Right hindlimb (tissue), 1 donor: ENCODE measurements at places on chromosomes 5 and 9.

- no peak for DNase-seq
Observed at GRCh38 chr9:27496135-27496504, 28.0 kb upstream of the IFNK start.

DNA sequence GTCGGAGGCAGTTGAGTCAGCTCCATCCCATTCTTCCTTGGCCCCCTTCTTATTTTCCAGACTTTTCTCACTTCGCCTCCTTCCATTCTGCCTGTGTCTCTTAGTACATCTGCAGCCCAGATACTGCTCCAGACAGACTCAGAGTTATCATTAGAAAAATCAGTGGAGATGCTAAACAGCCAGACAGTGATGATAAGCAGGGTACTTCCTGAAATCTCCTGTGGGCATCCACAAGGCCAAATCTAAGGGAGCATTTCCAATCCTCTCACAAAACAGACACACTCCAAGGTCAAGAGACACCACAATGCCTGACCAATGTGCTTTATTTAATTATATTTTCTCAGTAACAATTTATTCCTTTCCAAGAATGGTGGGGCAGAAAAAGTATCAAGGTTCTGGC is 14.5 kb upstream of the RLN1 start:
- DNase-seq, result no peak

DNA sequence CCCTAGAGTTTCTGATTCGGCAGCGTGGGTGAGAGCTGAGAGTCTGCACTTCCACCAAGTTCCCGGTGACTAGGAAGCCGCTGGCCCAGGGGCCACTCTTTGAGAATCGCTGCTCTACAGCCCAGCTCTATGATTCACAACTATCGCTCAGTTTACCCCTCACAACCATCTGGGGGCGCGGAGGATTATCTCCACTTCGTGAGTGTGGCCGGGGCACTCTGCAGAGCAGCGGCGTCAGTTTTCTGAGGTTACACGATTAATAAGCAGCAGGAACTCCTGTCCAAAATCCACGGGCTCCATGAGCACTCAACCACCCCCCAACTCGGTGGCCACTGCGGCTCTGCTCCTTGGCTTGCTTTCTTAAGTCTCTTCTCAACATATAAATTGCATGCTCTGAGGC is 19.3 kb downstream of the CORO2A start:
- no peak for DNase-seq

- DNase-seq, result no peak
Observed at GRCh38 chr9:21854119-21854518, 51.7 kb downstream of the MTAP start.

DNA sequence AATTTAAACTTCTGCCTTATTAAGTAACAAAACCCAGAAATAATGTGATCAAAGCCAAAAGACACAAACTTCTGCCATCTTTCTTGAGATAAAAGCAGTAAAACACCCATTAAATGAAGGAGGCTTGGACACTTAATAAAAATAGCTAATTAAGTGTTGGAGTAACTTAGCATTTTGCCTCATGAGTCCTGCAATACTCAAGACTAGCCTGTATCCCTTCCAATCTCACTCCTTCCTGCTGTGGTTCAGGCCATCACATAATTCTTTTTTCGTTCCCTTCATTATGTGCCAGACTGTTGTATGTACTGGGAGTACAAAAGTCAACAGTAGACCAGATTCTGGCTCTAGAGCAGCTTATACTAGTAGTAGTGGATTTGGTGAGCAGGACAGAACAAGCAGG is 250.2 kb downstream of the NFIB start:
- DNase-seq, result no peak

- no peak for DNase-seq
Observed at GRCh38 chr9:89252651-89253267, 58.2 kb upstream of the CKS2 start.

DNA sequence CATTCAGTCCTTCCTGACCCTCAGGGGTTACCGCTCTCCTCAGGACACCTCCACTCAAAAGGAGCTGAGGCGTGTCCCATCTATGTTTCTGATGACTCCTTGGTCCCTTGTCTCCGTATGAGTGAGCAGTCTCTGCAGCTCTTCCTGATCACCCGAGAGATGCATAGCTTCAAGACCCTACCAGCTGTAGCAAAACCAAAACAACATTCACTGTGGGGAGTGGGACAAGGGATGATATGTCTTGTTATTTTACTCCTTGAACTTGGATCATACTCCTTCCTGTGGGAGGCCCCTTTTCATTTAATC is 14.4 kb downstream of the GLDC start:
- no peak for DNase-seq

GRCh38 chr5:129135633-129136032 is 41.1 kb downstream of the ISOC1 start:
- DNase-seq, result no peak

- no peak for DNase-seq
Observed at GRCh38 chr5:107753427-107753826, 82.7 kb upstream of the EFNA5 start.

GRCh38 chr9:18237776-18238175 is 236.2 kb upstream of the ADAMTSL1 start:
- DNase-seq, result no peak
